Stimulated activated CD4-positive, alpha-beta T cell treated with anti-CD3 and anti-CD28 coated beads, Interleukin-1b, Interleukin-23, amount 100 ng/mL, for 1 hour (primary cell): ENCODE measurements at places on chromosomes 2 and 18.

DNA sequence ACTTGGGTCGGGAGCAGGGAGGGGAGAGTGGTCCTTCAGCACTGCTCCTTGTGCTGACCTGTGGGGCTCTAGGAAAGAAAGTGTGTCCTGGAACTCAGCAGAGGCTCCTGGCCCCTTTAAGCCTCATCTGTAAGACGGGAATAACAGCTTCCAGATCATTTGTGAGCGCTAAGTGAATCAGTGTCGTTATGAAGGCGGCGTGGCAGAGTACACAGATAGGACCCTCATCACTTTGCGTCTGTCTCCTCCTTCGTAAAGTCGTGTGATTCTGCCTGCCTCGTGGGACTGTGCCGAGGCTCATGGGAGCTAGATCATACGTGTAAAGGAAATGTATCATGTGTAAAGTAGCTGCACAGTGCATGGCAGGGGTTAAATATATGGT, 18.6 kb downstream of the COLEC11 start:
- no peak for DNase-seq

DNA sequence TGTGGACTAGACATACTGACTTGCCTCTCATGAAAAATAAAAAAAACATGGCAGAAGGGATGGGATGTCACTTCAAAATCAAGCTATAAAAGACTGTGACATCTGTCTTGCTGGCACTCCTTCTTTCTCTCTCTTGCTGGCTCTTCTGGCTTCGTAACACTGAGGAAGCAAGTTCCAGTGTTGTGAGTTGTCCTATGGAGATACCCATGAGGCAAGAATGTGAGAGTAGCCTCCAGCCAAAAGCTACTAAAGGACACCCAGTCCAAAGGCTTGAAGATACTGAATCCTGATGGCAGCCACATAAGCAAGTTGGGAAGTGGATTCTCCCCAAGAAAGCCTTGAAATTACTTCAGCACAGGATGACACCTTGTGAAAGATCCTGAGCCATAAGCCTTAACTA, 376.1 kb upstream of the TMEFF2 start:
- DNase-seq, result no peak

- DNase-seq, result no peak
These were observed 11.5 kb downstream of the LRRTM1 start for GRCh38 chr2:80293039-80293438.

- DNase-seq, result no peak
These were observed 331.0 kb downstream of the METTL4 start for GRCh38 chr18:2240311-2240705.

- no peak for DNase-seq
These were observed 46.5 kb downstream of the SMAD4 start for GRCh38 chr18:51076503-51076902.

DNA sequence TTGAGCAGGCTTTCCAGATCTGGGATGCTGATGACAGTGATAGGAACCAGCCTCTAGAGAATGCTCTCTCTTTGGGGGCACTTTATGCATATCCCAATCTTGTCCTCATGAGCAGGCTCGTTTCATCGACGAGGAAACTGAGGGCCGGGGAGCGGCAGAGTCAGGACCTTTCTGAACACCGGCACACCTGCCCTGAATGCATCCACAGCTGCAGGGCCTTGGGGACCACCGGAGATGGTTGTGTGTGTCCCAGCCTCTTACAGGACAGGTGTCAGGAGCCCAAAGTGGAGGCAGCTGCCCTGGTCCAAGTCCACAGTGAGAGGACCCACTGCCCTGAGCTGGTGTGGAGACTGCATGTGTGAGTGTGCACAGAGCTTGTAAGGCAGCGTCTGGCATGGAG, 47.6 kb upstream of the FAHD2A start:
- no peak for DNase-seq

DNA sequence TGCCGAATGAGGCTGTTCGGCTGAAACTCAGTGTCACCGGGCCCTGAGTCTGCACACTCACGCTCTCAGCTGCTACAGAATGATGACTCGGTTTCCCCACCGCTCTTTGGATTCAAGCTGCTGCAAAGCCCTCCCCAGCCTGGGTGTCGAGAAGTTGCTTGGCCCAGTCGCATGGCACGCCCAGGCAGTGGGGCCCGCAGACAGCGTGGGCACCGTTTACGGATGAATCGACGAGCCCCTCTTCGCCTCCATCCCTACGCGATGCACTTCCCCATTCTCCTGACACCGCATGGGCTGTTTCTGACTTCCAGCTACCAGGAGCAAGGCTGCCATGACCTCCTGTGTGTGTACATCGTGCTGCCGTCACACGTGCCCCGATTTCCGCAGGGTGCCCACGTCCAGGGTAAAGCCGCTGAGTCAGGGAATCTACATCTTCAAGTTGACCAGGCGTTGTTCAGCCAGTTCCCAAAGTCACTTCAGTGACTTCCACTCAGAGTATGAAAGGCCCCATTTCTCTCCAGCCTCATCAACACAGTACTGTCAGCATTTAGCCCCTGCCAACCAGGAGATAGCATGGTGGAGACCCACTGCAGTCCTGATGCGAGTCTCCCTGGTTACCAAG, 60.3 kb upstream of the GPC1 start:
- no peak for DNase-seq

- DNase-seq, result no peak
These were observed 155.6 kb upstream of the DSEL start for GRCh38 chr18:67672155-67672554.

DNA sequence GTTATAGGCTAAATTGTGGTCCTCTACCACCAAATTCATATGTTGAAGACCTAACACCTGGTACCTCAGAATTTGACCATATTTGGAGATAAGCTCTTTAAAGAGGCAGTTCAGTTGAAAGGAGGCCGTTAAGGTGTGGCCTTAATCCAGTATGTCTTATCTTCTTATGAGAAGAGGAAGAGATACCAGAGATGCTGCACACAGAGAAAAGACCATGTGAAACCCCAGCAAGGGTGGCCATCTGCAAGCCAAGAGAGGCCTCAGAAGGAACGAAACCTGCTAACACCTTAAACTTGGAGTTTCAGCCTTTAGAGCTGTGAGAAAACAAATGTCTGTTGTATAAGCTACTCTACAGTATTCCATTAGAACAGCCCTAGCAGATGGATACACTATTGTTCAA, 528.1 kb upstream of the DCC start:
- no peak for DNase-seq

DNA sequence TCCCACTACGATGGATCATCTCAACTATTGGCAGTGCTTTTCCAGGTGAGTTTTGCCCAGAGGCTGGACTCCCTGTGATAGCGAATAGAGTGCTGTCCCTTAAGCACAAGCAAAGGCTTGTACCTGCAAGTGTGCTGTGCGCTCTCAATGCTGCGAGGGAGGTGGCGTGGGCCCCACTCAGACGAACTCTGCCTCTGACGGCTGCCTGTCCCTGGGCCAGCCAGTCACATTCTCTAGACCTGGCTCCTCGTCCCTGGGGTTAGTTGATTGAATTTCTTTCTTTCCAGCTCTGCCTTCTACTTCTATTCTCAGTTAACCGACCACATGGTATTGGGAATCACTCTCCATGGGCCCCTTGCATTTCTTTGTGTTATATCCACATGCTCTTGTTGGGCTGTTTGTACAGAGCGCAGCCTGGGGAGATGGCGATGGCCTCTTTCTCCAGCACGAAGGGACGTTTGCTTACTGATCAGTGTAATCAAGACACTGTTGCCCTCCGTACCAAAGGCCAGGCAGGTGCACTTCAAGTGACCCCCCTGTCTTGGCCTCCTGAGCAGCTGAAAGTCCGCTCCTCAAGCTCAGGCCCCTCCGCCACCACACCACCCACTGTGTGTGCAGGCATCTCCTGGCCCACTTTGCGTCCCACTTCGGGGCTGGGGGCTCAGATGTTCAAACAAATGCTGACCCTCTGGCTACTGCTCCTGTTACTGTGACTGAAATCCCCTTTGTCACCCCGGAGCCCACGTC, 151.3 kb downstream of the ZNF236 start:
- DNase-seq, result no peak

DNA sequence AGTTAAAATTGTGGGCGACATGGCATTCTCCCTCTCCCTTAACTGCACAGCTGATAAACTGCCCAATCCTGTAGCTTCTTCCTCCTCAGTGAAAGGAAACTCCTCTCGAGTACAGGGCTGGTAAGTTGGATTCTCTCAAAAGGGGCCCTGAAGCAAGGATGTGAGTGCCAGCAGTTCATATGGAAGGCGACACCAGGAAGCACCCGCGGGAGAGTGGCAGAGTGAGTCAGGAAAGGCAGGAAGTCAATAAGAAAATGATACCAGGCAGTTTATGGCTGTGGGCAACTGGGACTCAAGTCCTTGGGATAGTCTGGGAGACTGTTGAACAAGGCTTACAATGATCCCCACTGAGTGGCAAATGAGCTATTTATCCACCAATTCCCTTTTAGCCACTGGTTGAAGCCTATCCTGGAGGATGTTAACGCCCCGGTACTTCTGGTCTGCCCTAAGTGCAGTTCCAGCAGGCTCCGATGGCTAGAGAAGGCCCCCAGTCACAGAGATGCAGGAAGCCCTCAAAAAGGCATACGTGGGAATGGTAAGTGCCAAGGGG, 34.8 kb downstream of the ABHD3 start:
- DNase-seq, result no peak

DNA sequence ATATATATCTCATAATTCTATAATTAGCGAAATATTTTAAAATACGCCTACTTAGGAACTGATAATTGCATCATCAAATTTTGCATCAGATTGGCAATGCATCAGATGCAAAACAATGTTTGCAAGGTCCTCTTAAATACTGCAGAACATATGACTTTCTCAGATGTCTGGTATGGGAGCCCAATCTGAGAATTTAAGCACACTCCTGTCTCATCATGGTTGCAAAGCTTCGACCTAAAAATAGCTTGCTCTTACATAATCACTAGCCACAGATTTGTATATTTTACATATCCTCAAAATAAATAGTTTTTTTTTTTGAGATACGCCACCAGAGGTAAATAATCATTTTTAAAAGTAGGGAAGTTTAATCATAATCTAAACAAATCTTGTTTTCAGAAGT, 123.2 kb downstream of the CABYR start:
- no peak for DNase-seq

GRCh38 chr18:2312440-2312839, 258.9 kb downstream of the METTL4 start:
- no peak for DNase-seq

- DNase-seq, result no peak
These were observed 126.8 kb downstream of the GLI2 start for GRCh38 chr2:120862201-120863060.

GRCh38 chr2:142991295-142991694, 113.8 kb downstream of the KYNU start:
- no peak for DNase-seq

- DNase-seq, result no peak
These were observed 308.4 kb upstream of the MYT1L start for GRCh38 chr2:2639251-2640139.

GRCh38 chr2:242020196-242021004, 150.9 kb downstream of the RTP5 start:
- DNase-seq, result no peak

DNA sequence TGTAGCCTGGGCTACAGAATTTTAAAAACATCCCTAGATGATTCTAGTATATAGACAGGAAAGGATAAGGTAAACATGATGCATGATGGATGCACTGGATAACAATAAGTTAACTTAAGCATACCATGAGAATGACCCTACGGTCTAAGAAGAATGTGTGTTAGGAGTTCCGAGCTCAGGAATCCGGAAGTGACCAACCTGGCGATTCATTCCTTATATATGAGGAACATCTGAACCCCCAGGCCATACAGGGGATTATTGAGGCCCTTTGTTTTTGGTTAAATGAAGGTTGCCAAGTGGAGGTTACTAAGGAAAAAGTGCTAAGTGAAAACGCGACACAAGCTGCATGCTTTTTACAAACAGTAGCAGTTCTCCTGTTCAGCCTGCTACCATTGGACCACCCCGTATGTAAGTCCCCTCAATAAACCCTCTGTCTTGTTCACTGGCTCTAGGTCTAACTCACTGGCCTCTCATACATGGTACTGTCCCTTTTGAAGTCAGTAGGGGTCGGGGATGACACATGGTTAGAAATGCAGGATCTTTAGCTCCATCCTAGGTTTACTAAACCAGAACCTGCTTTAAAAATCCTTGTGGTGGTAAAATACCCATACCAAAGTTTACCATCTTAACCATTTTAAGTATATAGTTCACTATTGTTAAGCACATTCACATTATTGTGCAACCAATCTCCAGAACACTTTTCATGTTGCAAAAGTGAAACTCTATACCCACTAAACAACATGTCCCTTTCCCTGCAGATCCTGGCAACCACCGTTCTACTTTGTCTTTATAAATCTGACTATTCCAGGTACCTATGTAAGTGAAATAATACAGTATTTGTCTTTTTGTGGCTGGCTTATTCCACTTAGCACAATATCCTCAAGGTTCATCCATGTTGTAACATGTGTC, 111.0 kb upstream of the MAP4K3 start:
- DNase-seq, result no peak

DNA sequence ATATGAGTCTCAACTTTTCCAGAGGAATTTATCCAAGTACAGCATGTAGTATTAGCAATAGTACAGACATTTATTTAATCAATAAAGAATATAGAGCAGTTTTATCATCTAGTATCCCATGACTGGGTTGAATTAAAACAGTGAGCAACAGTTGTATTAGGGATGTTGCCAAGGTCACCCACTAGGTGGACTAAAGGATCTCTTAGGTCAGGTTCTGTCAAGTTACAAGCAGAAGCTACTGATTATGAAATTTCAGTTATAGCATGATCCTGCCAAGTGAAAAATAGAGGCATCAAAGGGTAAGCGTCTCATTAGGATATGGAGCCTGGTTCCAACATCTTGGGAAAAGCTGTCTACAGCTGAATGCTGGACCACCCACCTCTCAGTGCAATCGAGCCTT, 52.1 kb upstream of the LAPTM4A start:
- no peak for DNase-seq

DNA sequence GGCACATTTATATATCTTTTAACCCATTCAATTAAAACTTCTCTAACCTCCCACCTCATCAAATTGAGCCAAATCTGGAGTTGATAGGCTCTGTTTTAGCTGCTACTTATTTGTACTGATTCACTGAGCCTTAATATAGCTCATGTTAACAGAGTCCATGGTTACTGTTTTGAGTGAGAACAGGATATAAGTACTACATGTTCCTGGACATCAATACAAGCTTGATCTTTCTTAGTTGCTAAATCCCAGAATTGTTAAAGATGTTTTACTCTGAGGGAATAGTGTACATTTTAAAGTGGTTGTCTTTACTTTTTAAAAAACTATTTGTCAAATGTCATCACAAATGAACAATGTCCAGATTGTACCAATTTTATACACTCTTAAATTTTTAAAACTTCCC, 157.7 kb downstream of the RPRM start:
- DNase-seq, result no peak

- no peak for DNase-seq
These were observed 71.8 kb upstream of the DAPL1 start for GRCh38 chr2:158723181-158723838.

- DNase-seq, result no peak
These were observed 50.0 kb upstream of the IL1R1 start for GRCh38 chr2:102092535-102092934.

- DNase-seq, result no peak
These were observed 100.6 kb downstream of the CDK15 start for GRCh38 chr2:201906777-201907562.

GRCh38 chr2:218041302-218042168, 27.5 kb upstream of the RUFY4 start:
- no peak for DNase-seq

- no peak for DNase-seq
These were observed 73.0 kb upstream of the RAB12 start for GRCh38 chr18:8536231-8536630.
